ENCODE measurements at places on chromosomes 16 and 17. TPM values are rescaled to one million over a fixed set of nuclear protein-coding genes. Genes with fewer than 3 reads are reported as not detected.

VMO1 gene
- total RNA-seq, result 1.2 TPM

COL1A1 gene
- total RNA-seq, result 201 TPM

DNA sequence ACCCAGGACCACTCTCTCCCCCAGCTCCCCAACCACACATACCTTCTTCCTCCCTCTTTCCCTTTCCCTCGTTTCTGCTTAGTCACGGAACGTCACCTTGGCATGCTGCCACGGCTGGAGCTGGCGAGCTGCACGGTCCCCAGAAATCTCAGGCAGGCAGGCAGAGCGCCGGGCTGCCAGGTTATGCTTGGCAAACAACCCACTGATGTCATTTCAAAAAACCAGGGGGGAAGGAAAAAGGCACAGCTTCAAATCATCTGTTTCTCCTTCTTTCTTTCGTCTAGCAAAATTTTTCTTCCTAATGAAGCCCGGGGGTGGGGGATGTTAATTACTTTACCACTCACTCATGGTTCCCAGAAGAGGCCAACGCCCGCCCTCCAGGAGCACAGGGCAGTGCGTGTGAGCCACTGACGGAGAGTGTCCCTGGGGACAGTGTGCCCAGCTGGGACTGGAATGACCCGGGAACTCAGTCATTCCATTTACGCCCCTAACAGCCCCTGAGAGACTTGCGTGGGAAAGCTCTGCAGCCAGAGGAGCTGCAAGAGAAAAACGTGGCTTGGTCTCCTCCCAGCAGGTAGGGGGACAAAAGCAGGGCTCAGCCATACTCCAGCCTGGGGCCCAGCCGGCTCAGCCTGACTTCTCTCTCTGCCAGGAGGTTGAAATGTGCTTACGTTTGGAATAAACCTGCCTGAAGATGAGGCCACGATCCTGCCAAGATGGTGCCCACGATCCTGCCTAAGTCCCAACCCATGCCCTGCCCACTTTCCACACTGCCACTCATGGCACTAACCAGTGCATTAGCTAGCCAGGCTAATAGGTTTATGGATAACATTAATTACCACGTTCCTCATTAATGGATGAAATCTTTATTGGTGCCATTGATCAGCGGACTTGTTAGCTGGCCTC, 198.9 kb downstream of the ZFHX3 start:
- no peak for DNase-seq

- DNase-seq, result no peak
Measured at GRCh38 chr17:48608494-48608834, 2.4 kb downstream of the HOXB7 start.

FBXL16 gene
- 4.3 TPM for total RNA-seq

- DNase-seq, result no peak
Measured at GRCh38 chr17:51354936-51355335, 94.6 kb downstream of the UTP18 start.

DNA sequence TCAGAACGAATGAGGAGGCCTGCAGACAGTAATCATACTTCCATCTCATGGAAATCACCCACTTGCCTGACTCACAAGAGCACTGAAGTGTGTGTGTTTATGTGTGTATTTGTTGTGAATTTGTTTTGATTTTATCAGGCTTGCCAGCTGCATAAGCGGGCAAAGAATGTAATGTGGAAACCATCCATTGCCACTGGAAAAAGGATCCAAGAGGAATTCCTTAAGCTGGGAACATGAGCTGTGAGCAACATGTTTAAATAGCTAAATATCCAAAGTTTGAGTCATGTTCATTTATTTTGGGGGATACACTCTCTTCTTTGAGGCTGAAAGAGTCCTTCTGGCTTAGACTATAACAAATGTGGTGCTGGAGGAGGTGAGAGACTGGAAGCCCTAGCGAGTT, 198.4 kb upstream of the TBX2 start:
- DNase-seq, result no peak

TPPP3 gene
- total RNA-seq, result 44.5 TPM

KATNIP gene
- 35.8 TPM for total RNA-seq

GRCh38 chr17:63961355-63962212, 11.1 kb downstream of the SCN4A start:
- no peak for DNase-seq

Data from type B pancreatic cell (in vitro differentiated cells).